ENCODE measurements at places on chromosomes 11 and 22.

GRCh38 chr22:24775769-24776492, 1.4 kb upstream of the PIWIL3 start:
- no peak for DNase-seq

DNA sequence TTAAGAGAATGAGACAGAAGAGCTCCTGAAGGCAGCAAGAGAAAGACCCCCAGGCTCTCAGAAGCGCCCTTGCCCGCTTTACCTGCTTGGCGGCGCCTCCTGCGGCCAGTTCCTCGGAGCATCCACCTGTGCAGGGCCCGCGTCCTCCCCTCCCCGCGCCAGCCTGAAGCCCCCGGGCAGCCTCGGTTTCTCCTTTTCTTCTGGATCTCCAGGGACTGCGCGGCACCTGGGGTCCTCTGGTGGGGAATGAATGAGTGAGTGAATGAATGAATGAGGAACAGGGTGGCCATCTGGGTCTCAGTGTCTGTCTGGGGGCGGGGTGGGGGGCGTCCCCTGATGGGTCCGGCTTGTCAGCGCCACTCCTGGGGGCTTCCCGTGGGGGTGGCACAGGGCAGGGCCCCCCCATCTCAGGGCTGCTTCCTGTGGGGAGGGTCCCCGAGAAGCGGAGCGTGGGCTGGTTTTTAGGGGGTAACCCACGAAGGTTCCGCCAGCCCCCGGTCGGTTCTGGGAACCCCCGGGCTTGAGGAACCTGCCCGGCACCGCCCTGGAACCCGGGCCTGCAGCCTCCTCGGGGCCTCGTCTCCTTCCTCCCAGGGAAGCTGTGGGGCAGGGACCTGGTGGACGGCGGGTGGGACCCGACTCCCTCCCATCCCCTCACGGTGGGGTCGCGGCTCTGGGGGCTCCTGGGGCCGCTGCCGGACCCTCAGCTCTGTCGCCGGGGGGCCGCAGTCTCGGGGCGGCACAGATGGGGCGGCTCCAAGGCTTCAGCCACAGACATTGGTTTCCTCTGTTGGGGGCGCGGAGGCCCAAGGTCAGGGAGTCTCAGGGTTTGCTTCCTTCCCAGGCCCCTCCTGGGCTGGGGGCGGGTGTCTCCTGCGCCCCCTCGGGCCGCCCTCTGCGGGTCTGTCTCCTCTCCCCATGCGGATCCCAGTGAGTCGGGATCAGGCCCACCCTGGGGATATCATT, 8.3 kb upstream of the KRTAP5-7 start:
- no peak for DNase-seq

DNA sequence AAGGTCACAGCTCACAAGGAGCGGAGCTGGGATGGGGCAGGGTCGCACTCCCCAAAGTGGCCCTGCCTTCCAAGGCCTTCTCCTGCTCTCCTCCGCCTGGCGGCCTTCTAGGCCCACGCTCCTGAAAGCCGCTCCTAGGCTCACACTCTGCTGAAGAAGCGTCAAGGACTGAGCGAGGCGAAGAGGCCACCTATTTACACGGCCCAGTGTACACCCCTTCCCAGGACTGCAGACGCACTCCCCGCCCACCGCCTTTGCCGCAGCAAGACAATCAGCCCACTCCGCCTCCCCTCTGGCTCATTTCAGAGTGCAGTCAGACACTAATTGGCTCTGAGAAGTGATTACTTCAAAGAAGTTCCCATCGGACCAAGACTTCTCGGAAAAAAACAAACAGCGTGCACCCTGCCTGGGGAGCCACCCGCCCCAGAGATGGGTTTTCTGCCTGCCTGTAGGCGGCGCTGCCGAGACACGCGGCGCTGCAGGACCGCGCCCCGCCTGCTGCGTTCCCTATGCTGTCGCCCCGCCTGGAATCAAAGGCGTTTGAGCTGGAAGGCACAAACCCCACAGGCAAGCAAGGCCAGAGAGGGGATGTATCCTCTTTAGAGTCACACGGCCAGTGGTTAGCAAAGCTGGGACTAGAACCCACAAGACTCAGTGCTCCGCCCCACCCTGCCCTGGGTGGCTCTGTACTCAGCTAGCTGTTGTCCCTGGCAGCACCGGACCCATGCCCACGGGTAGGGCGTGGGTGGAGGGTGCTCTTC, 414.8 kb downstream of the BUD13 start:
- no peak for DNase-seq

- DNase-seq = peak; percentile 91
Observed at GRCh38 chr22:35376728-35377472, 4.0 kb upstream of the HMOX1 start.

DNA sequence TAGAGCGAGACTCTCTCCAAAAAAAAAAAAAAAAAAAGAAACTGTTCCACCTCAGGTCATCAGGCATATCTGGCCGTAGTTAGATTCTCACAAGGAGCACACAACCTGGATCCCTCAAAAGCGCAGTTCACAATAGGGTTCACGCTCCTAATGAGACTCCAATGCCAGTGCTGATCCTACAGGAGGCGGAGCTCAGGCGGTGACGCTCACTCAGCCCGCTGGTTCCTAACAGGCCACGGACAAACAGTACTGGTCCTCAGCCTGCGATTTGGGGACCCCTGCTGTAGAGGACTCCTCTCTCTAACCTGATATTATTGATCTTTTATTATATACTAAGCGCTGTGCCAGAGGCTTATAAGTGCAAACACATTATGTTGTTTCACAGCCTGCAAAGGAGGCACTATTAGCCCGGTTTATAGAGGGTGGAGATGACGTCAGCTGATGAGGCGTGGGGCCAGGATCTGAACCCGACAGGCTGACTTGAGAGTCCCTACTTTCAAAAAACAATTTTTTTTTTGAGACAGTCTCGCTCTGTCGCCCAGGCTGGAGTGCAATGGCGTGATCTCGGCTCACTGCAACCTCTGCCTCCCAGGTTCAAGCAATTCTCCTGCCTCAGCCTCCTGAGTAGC, 4.9 kb upstream of the MAFF start:
- DNase-seq = no peak
